ENCODE measurements at places on chromosomes 1 and 21.

DNA sequence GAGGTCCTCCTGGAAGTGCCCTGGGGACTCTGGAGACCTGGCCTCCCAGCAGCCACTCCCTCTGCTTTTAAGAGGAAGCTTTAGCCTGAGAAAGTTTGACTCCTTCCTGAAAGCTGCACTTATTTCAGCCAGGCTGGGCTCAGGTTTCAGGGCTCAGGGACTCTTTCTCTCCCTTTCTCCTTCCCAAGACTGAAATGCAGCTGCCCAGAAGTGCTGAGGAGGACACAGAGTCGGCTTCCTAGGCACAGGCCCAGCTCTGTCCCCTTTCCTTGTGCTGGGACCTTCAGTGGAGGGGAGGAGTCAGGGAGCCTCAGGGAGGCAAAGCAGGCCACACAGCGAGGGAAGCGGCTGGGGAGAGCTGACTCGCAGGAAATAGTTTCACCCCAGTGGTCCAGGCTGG, 137.3 kb downstream of the NAV1 start:
- DNase-seq, result no peak

DNA sequence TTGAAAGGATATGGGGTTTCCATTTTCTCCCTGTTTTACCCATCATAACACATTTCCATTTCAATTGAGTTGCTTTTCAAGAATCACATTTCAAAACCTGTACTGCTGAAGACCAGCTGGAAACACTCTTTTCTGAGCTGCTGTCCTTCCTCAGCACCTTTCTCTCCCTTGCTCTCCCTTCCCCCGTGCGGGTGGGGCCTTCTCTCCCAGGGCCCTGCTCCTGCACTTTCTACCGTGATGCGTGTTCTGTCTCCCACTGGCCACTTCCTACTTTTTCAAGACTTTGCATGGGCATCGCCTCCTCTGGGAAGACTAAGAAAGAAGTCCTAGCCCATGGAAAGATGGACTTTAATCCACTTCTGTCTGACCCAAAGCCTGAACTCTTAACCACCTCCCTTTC, 390.4 kb downstream of the PTPRU start:
- no peak for DNase-seq

- DNase-seq, result no peak
Measured at GRCh38 chr1:78237364-78237916, 191.7 kb downstream of the GIPC2 start.

- DNase-seq, result no peak
Measured at GRCh38 chr1:185059950-185060571, 14.7 kb downstream of the RNF2 start.

DNA sequence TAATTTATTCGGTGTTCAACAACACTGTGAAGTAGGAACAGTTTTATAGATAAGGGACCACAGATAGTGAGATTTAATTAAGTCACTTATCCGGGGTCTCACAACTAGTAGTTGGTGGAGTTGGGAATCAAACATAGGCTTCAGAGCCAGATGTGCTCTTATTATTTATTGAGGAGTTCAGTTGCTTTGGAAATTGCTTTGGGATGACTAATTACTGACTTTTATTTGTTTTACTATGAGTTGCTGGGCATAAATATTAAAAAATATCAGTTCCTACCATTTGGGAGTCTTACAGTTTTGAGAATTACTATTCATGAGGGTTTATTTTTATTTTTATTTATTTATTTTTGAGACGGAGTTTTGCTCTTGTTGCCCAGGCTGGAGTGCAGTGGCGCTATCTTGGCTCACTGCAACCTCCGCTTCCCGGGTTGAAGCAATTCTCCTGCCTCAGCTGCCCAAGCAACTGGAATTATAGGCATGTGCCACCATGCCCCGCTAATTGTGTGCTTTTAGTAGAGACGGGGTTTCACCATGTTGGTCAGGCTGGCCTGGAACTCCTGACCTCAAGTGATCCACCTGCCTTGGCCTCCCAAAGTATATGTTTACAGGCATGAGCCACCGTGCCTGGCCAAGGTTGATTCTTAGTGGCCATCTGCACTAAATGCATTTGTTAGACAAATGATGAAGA, 27.7 kb downstream of the THRAP3 start:
- no peak for DNase-seq

GRCh38 chr1:226603022-226603857, 54.7 kb downstream of the STUM start:
- no peak for DNase-seq

DNA sequence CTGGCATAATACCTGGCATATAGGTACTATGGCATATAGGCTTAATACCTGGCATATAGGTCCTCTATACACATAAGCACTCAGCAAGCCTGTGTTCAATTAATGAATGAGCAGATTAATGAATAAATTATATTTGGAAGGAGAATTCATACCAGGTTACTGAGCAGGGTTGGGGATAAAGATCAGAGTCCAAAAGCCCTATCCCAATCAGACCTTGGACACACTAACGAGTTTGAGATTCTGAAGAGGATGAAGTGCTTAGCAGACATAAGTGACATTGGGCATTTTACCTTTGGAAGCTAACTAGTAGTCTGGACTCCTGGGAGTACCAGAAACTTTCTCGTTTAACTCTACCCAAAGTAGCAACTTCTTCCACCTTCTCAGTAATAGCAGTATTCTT, 63.3 kb upstream of the ARHGAP29 start:
- DNase-seq, result no peak

DNA sequence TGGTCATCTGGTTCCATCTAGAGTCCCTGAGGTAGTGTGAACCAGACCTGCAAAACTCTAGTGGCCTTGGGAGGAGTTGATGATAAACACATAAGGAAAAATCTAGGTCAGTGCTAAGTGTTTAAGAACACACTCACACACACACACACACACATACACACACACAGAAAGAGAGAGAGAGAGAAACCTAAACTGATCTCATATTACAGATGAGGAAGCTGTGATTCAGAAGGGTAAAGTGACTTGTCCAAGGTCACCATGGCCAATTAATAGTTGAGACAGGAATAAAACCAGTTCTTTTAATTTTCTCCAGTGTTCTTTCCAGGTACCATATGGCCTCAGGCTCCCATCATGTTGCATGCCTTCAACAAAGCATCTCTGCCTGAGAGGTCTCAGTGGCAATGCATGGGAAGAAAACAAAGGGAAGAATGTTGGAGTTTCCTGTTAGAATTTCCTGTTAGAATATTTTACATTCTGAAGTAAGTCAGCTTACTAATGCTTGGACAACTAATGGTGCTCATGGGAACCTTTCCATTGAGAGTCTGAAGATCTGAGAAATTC, 77.3 kb upstream of the TSPAN2 start:
- DNase-seq, result no peak

DNA sequence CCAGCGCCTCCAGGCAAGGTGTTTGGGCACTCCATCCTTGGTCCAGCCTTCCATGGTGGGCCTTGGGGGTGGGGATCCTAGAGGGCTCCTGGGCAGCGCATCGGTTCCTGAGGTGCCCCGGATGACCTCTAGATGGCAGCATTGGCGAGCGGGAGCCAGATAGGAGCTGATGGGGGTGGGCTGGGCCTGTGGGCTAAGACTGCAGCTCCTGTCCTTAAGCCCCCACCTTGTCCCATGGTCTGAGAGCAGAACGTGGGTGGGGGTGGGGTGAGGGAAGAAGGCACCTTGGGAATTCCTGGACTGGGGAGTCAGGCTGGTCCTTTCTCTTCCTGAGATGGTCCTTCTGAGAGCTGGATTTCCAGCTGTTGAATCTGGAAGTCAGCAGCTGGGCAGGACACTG, 93.4 kb upstream of the CSF3R start:
- no peak for DNase-seq

DNA sequence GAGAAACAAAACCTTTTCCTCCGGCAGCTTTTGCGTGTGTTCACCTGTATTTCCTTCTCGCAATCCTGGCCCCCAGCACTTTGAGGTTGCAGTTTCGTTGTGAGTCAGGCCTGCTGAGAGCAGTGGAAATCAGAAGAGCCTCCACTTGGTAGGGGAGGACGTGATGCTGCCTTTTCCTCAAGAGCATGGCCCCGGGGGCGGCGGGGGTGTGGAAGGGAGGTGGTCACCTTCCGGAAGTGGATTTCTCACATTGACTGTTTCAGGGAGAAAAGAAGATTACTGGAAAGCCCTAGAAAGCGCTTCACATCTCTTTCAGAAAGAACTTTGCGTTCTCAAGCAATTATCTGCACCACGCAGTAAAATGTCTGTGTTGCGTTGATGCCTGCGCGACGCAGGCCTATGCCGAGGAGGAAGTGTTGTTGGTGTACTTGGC, 12.2 kb upstream of the IL10 start:
- no peak for DNase-seq

All from NCI-H1436 treated with DMSO at 0.1 percent for 48 hours (cell line).